ENCODE measurements at places on chromosomes 1 and 21.

GRCh38 chr1:215076322-215076721 lies 6.2 kb upstream of the KCNK2 start:
- no peak for DNase-seq

DNA sequence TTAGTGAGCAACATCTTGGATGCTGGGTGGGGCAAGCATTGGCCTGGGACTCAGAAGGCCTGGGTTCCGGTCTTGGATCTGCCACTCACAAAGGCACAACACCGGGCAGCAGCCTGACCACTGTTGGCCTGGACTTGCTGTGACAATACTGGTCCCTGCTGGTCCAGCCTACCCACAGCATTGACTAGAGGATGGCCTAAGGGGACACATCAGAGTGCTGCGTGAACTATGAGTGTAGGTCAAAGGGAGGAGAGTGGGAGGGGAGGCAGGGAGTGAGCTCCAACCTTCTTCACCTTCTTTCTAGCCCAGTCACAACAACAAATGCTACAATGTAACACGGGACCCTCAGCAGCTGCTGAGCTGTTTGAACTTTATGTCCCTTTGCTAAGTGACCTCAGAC lies 31.1 kb downstream of the TMEM50A start:
- no peak for DNase-seq

DNA sequence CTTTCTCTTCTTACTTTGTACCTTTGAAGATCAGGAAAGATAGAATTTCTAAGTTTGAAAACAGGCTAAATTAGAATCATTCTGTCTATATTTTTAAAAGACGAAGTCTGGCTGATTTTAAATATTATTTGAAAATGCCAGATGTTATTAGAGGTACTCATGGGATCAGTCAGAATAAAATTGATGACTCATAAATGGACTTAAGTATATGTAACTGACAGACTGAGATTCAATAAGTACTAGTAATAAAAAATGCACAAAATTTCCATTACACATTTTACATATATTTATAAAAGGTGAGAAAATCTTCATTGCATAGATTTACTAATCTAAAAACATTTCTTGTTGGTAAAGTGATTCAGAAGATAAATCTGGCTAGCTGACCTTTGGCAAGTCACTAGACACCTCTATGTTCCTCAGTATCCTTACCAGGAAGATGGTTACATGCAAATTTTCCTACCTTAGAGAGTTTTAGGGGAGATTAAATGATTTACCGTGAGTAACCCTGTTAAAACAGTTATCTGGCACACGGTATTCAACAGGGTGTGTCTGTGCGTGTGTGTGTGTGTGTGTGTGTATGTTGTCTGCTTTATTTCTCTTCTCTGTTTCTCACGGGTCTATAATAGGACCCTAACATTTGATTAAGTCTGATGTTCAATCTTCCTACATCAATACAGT lies 189.0 kb downstream of the RUNX1 start:
- DNase-seq = no peak

GRCh38 chr1:203581841-203582240 lies 44.8 kb upstream of the ATP2B4 start:
- DNase-seq = no peak

DNA sequence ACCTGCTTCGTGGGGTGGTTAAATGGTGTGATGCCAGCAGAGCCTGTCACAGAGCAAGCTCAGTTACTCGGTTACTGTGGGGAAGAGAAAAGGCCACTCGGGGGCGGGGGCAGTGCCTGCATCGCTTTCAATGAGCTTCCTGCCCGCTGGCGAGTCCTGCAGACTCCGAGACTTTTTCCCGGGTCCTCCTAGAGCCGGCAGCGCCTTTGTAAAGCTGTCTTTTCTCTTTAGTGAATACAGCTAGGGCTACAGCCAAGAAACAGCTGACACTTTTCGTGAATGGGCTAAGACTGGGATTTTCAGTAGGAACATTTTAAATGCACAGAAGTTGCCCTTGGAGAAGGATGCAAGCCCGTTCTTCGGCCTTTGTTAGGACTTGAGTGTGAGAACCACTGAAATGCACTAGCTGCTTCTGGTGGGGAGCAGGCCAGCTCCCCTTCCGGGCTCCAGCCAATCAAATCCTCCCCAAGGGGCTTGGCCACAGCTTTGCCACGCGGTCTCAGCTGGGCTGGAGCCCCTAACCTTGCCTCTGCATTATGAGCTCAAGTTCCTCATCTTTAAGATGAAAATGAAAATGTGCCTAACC lies 23.4 kb upstream of the EFHD2 start:
- no peak for DNase-seq

- DNase-seq = no peak
Measured at GRCh38 chr1:34776911-34777310, 4.1 kb upstream of the GJB3 start.

DNA sequence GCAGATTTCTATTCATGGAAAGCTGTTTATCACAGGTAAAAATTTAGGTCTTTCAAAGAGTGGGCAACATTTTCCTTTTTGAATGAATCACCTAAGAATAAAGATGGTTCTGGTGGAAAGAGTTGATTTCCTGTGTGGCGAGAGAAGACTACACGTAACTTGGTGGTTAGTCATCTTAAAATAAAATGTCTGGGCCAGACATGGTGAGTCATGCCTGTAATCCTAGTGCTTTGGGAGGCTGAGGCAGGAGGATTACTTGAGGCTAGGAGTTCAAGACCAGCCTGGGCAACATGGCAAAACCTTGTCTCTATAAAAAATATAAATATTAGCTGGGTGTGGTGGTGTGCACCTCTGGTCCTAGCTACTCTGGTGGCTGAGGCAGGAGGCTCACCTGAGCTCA lies 65.7 kb downstream of the DISP1 start:
- no peak for DNase-seq

DNA sequence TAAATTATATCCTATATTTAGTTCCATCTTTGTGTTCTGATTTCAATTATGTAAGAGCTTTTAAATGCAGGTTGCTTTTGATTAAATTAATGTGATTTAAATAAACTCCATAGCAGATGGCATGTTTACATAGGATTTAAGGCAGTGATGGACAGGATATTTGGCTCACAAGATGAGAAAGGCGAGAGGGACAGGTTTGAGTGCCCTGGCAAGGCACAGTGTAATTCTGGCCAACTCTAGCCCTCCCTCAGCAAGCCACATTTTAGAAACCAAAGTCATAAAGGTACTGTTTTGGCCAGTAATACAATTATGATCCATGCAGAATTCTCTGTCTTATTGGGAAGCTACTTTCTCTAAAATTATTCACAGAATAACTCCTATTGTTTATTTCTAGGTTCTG lies 50.6 kb upstream of the C1orf146 start:
- no peak for DNase-seq

GRCh38 chr1:110135666-110136065 lies 14.6 kb upstream of the SLC6A17 start:
- DNase-seq = no peak

DNA sequence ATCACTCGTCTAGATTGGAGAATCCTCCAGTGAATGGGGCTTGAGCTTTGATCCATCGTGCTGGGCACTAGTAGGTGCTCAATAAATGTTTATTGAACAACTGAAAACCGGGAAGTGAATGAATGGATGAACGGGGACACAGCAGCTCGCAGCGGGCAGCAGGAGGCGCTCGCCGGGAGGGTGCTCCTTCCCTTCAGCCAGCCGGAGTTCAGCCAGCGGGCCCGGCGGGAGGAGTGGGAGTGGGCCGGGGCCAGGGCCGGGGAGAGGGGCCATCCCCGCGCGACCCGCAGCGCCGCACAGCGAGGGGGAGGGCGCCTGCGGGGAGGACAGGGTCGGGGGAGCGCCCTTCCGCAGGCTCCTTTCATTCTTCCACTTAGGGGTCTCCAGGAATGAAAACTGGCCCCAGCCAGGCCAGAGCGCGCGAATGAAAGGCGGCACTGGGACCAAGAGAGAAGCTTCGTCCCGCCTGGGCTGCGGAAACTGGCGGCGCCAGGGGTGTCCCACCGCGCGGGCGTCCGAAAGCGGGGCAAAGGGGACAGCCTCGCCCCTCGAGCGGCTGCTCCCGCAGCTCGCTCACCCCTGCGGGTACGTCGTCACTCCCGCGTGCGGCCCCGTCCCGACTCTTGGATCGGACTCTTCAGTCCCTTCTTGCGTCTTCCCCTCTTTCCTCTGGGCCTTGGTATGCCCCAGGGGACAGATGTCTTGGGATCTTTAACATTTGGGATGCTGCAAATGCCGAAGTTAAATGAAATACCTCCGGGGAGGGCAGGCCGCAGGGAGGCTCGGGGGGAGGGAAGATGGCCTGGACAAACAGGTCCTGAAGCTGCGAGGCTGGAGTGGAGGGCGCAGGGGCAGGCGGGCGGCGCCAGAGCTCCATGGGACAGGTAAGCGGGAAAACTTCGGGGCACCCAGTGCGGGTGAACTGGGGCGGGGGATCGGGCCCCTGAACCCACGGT lies 3.6 kb upstream of the INAVA start:
- DNase-seq = no peak

GRCh38 chr1:109255097-109255651 lies 5.8 kb downstream of the CELSR2 start:
- no peak for DNase-seq

GRCh38 chr1:20719261-20719660 lies 1.5 kb upstream of the KIF17 start:
- no peak for DNase-seq

DNA sequence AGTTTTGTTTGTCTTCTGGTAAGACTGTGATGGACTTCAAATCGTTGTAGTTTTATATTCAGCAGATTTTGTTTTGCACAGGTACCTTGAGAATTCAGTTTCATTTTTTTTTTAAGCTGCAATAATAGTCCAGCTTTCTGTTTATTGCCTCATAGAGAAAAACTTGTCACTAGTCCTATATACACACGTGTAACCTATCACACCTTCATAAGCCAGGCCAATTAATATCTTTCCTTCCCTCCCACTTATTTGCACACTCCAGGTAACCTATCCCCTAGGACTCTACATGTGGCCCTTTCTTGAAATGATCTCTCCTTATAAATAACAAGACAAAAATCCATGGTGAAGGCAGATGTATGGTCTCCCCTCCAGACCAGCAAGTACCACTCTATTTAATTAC lies 62.4 kb downstream of the SLC22A15 start:
- no peak for DNase-seq

DNA sequence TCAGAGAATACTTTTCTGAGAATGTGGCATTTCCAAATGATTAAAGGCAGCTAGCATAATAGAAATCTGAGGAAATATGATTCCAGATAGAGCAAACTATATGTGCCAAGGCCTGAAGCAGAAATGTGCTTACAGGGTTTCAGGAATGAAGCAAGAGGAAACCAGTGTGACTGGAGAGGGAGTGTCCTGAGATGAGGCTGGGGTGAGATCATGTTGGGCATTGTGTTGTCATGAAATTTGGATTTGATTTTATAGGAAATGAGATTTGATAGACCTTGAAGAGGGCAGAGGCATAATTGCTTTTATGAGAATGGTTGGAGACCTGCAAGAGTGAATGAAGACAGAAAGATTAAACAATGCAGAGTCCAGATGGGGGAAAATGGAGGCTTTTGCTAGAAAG lies 338.1 kb upstream of the SNX7 start:
- peak; percentile 89 for DNase-seq

DNA sequence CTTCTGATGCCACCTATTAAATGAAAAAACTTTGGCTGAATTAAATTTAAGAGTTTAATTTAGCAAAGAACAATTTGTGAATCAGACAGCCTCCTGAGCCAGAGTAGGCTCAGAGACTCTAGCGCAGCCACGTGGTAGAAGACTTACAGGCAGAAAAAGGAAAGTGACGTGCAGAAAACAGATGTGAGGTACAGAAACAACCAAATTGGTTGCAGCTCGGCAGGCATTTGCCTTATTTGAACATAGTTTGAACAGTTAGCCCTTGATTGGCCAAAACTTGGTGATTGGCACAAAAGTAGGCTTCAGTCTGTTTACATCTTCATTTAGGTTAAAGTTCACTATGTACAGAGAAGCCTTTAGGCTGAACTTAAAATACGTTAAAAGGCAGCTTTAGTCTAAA lies 22.9 kb downstream of the TCP10L start:
- DNase-seq = peak; percentile 72

GRCh38 chr21:44954281-44954771 lies 14.5 kb downstream of the SLX9 start:
- DNase-seq = no peak

GRCh38 chr21:17731554-17731953 lies 87.6 kb downstream of the C21orf91 start:
- no peak for DNase-seq

- peak; percentile 45 for DNase-seq
Measured at GRCh38 chr1:145859491-145860023, 676 bp upstream of the PIAS3 start.

DNA sequence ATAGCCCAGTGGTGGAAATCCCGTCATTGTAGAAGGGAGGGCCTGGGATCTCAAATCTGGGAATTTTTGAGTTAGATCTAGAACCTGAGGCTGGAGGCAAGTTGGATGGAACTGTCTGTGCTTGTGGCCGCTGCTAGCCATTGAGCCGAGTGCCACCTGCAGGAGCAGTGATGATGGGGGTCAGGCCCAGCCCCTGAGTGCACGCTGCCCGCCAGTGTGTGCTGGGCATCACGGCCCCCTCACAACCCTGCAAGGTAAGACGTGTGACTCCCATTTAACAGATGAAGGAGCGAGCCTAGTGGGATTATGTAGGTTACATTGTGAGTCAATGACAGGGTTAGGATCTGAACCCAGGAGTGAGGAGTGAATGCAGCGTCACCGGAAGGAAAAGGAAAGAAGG lies 407.2 kb downstream of the CAMTA1 start:
- DNase-seq = no peak

GRCh38 chr1:169042377-169042776 lies 64.1 kb upstream of the ATP1B1 start:
- DNase-seq = no peak

DNA sequence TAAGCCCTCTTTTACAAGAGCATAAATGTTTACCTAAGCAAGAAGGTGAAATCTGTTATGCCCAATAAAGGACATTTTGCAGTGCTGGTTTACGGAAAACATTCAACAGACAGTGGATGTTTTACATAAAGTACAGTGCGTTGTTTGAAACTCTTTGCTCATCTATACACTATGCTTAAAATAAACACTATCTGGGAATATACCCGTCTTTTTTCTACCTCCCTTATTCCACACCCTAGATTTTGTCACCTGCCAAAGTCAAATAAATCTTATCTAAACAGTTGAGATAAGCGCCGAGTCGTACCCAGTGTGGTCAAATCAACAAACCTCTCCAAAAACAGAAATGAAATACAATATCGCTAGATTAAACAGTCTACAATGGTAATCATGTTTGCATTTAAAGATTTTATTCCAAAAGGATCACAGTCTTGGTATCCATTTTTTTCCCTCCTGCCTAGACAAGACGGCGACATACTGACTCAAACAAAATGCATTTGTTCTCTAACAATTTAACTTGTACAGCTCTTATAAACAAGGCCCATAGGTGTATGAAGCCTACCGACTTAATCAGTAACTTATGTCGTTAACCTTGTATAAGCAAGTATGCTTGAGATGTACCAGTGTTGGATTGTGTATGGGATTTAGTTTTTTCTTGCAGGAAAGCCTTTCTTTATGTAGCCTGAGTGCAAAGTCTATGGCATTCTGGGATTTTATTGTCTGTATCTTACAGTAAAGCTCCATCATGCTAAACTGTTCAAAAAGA lies 189.1 kb downstream of the FMN2 start:
- no peak for DNase-seq

- no peak for DNase-seq
Measured at GRCh38 chr1:22096036-22096435, 43.5 kb downstream of the CDC42 start.

All from AG09309 (cell line).